ENCODE measurements at places on chromosomes 12 and 14.

DNA sequence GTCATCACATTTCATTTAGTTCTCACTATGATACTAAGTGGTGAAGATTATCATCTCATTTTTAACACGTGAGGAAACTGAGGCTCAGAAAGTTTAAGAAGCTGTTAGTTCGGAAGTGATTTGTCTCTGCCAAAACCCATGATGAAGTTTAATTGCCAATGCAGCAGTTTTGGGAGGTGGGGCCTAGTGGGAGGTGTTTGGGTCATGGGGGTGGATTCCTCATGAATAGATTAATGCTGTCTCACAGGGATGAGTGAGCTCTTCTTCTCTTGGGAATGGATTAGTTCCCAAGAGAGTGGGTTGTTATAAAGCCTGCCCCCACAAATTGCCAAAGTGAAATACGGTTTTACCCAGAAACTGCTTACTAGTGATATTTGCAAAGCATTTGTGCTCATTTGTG is 91.5 kb upstream of the IGF1 start:
- no peak for DNase-seq

DNA sequence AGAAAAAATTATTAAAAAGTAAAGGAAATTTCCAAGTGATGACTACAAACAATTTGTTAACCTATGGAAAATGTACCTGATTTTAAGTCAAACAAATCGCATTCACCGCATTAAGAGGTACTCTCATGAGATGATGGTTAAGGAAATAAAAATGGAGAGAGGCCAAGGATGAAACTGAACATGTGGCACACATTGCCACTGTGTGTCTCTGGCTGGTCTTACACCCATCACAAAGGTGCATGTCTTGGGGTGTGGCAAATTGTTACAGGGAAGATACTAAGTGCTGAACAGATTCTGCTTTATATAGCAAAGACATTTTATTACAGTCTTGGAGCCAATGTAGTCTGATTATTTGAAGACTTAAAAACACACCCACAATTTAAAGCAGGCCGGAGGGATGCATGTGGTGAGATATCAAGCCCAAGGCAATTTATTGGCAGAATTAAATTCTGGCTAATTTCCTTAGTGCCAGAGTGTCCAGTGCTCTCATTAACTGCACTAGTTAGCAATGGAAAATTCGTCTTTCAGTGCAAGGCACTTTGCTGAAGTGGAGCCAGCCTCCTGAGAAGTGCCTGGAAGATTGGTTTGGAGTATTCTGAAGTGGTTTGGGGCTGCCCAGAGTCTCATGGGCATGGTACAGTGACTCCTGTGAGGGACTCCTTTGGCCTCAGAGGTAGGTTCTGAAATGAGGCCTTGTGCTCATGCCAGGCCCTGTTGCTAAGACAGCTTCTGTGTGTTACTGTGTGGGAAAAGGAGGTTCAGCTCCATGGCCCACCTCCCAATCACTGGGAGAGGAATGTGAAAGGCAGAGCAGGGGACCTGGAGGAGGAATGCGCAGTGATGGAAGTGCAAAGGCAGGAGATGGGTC is 166.9 kb downstream of the BRMS1L start:
- DNase-seq, result no peak

DNA sequence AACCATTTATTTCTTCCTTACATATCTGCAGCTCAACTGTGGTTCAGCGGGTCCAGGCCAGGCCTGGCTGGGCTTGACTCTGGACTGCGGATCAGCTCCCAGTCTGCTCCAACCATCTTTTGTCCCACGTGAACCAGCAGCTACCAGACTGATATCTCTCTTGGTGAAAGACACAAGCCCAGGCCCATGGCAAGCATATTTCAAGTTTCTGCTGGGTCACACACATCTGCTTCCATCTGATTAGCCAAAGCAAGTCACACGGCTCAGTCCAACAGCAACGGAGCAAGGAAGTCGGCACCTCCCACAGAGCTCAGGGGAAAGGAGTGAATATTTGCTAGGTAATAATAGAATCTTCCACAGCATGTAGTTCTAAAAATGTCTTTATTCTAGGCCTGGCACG is 24.7 kb upstream of the MARK3 start:
- peak; percentile 93 for DNase-seq

- no peak for DNase-seq
Observed at GRCh38 chr14:57060276-57060955, 208.3 kb downstream of the EXOC5 start.

DNA sequence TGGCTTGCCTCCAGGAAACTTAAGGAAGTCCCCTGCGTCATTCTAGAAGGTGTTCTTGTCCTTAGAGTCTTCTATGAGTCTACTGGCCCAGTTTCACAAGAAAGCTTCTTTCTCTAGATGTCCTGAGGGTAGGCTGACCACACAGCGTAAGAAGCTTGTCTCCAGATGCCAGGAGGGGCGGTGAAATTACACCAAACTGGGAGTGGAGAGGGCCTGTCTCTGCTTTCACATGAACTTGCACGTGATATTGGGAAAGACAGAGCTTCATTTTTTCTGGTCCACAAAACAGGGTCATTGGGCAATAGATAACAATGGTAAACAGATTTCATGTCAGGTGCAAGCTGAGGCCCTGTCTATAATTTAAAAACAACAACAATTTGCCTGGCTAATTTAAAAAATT is 85.7 kb upstream of the TBX3 start:
- no peak for DNase-seq

- DNase-seq, result no peak
Observed at GRCh38 chr14:30767624-30768023, 106.7 kb upstream of the COCH start.

DNA sequence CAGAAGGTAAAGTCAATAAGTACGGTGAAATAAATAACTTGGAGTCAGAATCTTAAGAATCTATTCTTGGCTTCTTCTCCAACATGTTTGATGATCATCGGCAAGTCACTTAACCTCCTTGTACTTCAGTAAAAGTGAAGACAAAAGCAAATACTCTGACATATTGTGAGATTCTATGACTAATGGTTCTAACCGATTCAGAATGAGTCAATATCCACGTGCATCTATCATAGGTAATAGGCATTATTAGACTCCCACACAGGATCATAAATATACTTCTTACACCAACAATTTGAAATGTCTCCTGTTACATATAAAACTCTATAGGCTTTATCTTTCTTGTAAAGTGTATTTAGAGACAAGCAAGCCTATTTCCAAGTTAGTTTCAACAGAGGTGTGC is 144.4 kb upstream of the ATXN7L3B start:
- no peak for DNase-seq

DNA sequence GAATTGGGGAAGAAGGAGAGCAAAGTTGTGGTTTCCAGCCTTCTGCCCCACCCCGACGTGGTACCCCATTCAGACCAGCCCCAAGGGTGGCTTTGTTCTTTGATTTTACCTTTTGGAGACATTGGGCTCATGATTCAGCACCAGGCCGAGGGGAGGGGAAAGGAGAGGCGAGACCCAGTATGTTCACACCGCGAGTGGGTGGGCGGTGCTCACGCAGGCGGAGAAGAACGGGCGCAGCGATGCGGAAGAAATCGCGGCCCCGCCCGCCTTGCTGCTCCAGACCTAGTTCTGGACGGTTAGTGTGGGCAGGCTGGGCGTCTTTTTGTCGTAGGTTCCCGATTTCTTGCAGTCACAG is 963 bp downstream of the ATL1 start:
- DNase-seq, result peak; percentile 33

DNA sequence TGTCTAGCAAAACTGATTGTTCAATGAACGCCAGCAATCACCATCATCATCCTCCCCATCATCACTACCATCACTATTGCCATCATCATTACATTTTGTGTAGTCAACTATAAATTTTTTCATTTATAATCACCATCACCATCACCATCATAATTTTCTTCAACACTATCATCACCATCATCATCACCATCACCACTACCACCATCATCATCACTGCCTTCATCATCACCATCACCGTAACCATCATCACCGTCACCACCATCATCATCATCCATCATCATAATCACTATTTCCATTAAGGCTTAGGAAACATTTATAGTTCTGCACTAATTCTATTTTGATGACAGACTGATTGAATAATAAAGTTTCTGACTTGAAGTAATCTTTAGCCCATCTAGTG is 434.8 kb upstream of the TMEM132C start:
- DNase-seq, result no peak

DNA sequence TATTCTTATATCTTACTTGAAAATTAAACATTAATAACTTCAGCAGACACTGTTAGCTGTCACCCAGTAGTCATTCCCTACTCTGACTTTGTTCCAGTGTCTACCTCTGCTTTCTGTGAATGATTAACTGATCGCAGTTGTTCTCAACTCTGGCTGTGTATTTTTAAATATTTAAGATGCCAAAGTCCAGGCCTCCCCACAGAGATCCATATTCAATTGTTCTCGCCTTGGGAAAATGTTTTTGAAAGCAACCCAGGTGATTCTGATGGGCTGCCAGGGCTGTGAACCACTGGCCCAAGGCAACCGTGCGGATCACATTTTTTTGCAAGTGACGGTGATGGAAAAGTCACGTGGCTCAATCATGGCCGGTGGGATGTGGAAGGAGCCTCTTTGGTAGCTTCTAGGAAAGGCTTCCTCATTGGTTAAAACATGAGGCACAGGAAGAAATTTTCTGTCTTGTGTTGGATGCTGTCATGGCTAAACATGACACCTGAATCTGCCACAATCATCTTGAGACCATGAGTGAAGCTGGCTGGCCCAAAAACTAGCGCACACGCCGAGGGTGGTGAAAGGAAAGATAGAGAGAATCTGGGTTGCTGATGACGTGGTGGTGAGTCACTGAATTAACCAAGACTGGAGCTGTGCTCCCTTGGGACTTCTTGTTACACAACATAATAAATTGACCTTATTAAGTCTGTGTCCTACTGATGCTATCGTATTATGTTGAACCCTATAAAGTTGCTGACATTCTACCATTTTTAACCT is 37.2 kb downstream of the RDH12 start:
- DNase-seq, result no peak

GRCh38 chr12:79108962-79109361 is 244.4 kb downstream of the SYT1 start:
- no peak for DNase-seq

DNA sequence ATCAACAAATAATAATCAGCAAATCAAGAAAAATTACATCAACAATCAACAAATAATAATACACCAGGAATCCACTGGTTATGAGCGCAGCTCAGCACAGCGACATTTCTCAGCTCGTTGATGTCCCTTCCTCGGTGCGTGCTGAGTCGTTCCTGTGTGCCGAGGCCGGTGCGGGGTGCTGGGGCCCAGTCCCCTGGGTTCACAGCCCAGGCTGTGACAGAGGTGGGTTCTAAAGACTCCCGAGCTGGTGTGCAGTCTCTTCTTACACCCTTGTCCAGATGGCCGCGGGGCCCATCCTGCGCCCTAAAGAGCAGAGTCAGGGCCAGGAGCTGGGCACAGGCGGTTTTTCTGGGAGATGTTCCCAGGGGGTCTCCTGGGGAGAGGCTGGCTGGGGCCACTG is 26.9 kb upstream of the TRAF3 start:
- DNase-seq, result no peak

DNA sequence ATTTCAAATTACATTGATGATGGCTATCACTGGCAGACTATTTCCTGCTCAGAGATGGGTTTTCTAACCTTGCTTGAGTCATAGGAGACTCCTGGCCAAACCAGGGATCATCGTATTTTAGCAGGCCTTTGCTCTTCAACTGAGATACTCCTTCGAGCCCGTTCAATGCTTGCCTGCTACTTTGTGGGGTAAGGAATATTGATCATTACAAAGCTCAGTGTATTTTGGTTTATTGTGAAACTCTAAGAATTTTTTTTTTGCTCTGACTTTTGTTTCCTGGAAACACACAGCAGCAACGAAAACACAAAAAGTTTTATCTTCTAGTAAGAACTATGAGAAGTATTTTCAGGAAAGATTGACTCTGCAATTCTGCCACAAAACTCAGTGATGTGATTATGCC is 4.1 kb downstream of the GPRC5D start:
- DNase-seq, result no peak

DNA sequence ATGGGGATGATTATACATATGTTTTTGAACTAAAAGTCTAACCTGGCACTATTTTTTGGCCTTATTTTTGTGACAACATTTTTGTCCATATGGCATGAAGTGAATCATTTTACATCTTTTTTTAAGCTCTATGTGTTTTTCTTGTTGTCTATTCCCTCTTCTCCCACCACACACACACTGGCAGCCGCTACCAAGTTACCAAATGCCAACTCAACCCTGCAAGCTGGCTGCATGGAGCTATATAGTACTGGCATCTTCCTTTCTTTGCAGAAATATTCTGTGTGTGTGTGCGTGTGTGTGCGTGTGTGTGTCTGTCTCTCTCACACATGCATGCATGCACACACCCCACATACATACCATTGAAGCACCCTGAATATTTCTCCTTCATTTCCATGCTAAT is 278.9 kb upstream of the SOX5 start:
- DNase-seq, result no peak

- DNase-seq, result no peak
Observed at GRCh38 chr14:92625213-92625612, 111.6 kb downstream of the RIN3 start.

- peak; percentile 22 for DNase-seq
Observed at GRCh38 chr12:51011955-51012354, 14.2 kb downstream of the SLC11A2 start.

- no peak for DNase-seq
Observed at GRCh38 chr12:92365836-92366235, 220.2 kb upstream of the BTG1 start.

All from hematopoietic multipotent progenitor cell treated with erythropoietin and hydrocortisone succinate and interleukin-3 and kit ligand, for 8 days (in vitro differentiated cells).